AG04449 (cell line): ENCODE measurements at places on chromosomes 1 and 21.

- no peak for DNase-seq
These were observed 17.4 kb downstream of the ATP1A4 start for GRCh38 chr1:160168609-160169369.

GRCh38 chr1:72288886-72289285, 6.5 kb upstream of the NEGR1 start:
- no peak for DNase-seq

DNA sequence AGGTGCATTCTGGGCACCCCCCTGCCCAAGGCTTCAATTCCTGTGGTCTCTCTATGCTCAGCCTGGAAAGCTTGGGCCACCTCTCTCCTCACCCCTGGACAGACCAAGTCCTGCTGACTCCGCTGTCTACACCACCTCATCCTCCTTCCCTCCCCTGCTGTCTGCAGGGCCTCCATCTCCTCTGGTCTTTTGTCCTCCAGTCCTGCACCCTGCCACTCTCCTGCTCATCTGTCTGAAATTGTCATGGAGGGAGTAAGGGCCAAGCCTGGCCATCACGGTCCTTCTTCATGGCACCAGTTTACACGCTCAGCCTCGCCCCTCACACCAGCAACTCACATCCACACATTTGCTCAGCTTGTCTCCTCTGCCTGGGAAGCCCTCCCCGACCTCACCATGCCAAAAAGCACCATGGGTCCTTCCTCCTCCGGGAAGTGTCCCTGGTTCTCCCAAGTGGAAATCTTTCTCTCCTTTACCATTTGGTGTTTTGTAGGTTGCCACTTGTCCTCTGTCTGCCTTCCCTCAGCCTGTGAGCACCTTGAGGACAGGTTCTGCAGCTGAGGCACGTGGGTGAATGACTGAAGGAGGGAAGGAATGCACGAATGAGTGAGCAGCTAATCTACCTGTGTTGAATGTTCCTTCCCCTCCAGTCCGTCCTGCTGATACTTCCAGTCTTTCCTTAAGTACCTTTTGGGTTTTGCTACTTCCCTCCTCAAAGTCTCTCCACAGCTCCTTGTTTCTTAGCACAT, 2.1 kb upstream of the SLC2A1 start:
- DNase-seq: no peak

GRCh38 chr1:162040657-162041056, 17.0 kb upstream of the OLFML2B start:
- no peak for DNase-seq

- DNase-seq: no peak
These were observed 91.5 kb downstream of the SELENOF start for GRCh38 chr1:86822459-86822858.

- no peak for DNase-seq
These were observed 18.9 kb upstream of the NID1 start for GRCh38 chr1:236083650-236084385.
